NCI-H187 (cell line): ENCODE measurements at places on chromosomes 2 and 18.

GRCh38 chr2:25230198-25230947, 62.0 kb upstream of the POMC start:
- DNase-seq: no peak

DNA sequence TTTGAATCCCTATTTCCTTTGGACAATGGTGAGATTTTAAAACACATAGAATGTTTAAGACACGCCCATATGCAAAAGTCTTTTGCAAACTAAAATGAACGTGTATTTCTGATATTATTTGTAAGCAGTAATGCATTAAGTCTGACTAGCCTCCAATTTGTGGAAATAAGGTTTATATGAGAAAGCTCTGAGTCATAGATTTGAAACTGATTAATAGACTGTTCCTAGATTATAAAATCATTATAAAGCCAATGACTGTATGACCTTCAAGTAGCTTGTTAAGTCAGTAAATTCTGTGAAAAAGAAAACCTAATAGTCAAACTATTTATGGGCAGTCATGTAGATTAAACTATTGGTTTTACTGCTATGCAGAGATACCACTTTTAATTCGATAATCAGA, 12.8 kb upstream of the EFEMP1 start:
- DNase-seq: no peak

DNA sequence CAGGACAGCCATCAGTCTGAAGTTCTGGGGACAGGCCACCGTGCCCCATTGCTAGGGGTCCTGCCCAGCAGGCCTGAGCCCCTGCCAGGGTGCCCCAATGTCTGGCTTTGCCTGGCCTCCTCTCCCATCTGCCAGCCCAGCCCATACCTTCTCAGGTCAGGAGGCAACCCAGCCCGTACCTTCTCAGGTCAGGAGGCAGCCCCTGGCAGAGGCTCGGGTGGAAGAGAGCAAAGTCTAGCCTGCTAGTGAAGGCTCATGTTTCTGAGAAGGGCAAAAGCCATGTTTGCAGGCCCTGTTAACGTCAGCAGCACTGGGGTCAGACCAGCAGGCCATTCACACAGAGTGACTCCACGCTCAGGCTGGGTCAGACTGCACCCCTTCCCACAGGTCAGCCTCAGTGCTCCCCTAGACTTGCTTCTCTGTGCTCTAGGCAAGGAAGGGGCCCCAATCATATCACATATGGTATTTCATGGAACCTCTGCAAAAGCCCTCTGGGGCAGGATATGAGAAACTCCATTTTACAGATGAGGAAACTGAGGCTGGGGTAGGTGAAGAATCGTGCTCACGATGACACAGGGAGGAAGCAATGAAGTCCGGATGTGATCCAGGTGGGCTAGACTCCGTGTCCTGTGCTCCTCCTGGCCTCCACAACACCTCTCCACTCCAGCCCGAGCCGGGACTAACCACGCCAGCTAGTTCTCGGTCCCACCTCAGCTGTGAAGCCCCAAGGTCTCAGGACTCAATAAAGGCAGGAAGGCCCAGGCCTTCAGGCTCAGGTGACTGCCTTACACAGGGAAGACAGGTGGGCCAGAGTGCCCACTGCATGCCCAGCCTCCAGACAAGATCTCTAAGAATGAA, 9.5 kb downstream of the SDC1 start:
- no peak for DNase-seq

DNA sequence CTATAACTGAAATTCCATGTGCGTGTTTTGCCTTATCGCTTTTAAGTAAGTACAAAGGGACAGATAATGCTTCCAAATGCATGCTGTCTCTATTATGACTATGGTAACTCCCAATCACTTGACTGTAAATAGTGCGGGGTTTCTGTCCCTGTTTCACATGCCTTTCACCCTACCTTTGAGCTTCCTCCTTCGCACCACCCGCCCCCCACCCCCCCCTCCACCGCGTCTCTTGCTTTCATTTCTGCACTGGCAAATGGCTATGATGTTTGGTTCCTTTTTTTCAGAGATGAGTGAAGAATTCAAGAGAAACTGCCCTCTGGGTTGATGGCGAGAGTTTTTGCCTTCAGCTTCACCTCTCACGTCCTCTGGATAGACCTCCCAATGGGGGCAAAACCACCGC, 25.0 kb upstream of the SPP2 start:
- no peak for DNase-seq

DNA sequence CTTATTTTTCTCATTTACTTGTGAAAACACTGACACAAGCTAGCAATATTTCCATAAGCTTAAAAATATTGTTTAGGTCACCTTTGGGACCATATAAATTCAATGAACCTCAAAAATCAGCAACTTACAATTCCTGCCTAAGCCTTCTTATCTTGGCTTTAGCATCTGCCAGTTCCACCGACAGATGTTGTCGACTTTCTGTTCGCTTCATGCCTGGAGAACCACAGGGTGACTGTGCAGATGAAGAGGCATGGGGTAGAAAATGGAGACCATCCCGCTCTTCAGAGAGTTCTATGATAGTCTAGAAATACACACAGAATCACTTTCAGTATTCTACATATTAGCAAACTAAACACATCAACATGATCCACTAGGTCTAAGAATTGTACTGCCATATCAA, 64.2 kb downstream of the CCDC88A start:
- DNase-seq: no peak

- DNase-seq: no peak
Observed at GRCh38 chr2:136107051-136108033, 10.6 kb downstream of the CXCR4 start.

GRCh38 chr18:51196118-51196810, 1.2 kb downstream of the MEX3C start:
- DNase-seq: no peak

GRCh38 chr2:237680702-237681478, 53.5 kb downstream of the LRRFIP1 start:
- DNase-seq: no peak

DNA sequence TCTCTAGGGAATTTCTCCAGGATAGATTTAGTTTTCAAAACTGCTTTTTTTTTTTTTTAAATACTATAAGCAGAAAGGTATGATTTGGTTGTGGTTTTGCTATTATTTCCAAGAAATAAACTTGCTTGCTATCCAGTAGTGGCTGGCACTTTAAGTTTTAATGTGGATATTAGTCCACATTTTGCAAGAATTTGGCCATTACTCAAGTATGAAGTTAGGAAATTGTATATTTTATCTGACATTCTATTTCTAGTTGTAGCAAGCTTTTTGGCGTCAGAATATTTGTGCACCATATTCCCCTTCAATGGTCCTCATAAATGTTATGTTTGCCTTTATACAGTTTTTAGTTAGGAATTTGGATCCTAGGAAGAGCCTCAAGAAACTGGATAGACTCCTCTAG, 226.3 kb downstream of the ZNF521 start:
- DNase-seq: no peak

DNA sequence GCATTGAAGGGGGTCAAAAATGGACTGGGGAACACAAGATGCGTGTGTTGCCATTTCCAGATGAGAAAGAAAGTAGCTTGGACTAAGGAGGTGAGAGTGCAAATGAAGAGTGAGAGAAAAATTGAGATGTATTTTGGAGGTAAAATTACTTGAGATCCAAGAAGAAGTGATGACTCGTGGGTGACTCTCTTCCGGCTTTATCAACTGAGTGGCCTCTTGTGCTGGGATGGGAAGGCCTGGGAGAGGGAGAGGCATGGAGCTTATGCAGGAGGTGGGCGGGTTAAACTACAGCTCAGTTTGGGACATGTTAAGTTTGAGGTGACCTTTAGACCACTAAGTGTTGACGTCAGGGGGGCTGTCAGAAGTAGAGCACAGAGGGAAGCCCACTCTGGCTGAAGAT, 34.9 kb downstream of the SULT1C2 start:
- DNase-seq: no peak

GRCh38 chr18:6795307-6795706, 65.8 kb downstream of the ARHGAP28 start:
- no peak for DNase-seq

GRCh38 chr18:11994336-11994702, 13.0 kb downstream of the IMPA2 start:
- no peak for DNase-seq
